Activated CD4-positive, alpha-beta T cell treated with anti-CD3 and anti-CD28 coated beads for 48 hours (primary cell): ENCODE measurements at places on chromosomes 11 and 22.
A peak's percentile ranks its signal among the peaks of the same experiment; 100 is the strongest.

DNA sequence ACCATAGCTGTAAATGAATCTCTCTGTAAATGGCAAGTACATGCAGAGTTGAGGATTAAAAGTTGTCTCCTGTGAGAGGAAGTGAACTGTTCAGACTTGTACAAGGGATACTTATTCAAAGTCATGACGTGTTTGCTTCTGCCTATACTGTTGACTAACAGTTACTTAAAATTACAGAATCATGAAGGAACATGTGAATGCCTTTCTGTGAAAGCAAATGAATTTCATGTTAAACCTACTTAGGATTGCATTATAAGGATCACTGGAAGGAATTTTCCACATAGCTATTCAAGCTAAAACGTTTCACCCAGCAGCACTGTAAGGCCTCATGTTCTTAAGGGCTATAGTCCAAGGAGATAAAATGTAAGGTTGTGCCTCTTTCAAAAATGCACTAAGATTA is 93.4 kb upstream of the BIRC3 start:
- no peak for DNase-seq

DNA sequence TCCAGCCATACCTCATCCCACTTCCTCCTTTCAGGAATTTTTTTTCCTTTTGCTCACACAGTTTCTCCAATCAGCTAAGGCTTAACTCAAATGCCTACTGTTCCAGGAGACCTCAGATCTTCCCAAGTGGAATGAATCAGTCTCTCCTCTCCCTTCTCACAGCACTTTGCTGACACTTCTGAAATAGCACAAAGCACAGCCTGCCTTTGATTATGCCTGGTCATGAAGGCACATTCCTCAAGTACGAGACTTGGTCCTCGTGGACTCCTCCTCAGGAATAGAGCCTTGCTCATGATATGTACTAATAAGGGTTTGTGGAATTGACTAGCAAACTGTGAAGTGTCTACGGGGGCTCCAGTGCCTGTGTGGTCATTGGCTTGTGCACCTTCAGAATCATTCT is 176.7 kb upstream of the TENM4 start:
- DNase-seq = no peak

DNA sequence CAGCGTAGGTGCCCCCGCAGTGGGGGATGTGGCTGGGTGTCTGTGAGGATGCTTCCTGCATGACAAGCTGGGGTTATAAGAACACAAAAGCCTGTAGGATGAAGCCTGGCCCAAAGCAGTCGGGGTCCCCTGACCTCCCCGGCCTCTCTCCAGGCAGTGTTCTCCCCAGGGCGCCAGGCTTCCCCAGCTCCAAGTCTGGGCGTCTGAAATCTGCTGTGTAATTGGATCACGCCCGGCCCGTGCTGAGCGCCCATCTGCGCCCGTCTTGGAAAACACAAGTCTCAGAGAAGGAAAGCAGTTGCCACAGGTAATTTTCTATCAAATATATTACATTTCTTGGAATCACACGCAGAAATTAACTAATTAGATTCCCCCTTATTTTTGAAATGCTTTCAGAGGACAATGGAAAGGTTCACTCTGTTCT is 233.3 kb downstream of the CTTN start:
- DNase-seq = no peak

- no peak for DNase-seq
These were observed 65.3 kb downstream of the PRDM11 start for GRCh38 chr11:45211732-45212131.

DNA sequence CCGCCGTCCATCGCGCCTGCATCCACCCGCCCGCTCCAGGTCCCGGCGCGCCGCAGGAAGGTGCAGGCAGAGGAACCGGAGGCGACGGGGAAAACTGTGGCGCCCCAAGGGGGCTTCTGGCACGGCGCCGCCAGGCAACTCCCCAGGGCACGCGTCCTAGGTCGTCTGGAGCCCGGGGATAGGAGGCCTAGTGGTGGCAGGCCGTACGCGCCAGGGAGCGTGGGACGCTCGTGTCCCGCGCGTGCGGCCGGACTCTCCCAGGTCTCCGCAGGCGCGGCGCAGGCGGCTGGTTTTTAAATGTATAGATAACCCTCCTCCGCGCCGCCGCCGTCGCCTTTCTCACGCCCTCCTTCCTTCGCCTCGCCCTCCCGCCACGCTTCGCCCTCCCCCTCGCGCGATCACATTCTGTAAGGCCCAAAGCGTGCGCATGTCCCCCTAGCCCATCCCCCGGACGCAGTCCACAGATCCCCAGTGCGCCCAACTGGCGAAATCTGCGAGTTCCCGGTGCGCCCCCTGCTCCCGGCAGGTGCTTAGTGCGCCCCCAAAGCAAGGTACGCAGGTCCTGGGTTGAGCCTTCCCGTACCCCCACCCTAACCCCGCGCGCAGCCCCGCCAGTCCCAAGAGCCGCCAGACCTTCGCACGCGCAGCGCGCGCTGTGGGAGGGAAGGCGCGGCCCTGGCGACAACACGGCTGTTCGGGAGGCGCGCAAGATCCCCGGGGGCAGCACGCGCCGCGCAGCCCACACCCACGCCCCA is at the start of gene ASCL2:
ASCL2 (minus strand) TSS at position 267 of the 755 bp plus-strand sequence; CDS start at position 11, 256 bp downstream.
- peak; percentile 22 for DNase-seq

DNA sequence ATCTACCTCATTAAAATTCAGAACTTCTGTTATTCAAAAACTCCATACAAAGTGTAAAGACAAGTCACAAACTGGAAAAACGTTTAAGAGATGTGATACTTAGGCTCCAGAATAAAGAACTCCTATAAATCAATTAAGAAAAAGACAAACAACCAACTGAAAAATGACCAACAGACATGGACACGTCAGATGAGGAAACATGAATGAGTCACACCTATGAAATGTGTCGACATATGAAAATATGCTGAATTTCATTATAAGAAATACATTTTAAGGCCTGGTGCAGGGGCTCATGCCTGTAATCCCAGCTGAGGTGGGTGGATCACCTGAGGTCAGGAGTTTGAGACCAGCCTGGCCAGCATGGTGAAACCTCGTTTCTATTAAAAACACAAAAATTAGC is 78.7 kb downstream of the ENTHD1 start:
- DNase-seq = no peak

DNA sequence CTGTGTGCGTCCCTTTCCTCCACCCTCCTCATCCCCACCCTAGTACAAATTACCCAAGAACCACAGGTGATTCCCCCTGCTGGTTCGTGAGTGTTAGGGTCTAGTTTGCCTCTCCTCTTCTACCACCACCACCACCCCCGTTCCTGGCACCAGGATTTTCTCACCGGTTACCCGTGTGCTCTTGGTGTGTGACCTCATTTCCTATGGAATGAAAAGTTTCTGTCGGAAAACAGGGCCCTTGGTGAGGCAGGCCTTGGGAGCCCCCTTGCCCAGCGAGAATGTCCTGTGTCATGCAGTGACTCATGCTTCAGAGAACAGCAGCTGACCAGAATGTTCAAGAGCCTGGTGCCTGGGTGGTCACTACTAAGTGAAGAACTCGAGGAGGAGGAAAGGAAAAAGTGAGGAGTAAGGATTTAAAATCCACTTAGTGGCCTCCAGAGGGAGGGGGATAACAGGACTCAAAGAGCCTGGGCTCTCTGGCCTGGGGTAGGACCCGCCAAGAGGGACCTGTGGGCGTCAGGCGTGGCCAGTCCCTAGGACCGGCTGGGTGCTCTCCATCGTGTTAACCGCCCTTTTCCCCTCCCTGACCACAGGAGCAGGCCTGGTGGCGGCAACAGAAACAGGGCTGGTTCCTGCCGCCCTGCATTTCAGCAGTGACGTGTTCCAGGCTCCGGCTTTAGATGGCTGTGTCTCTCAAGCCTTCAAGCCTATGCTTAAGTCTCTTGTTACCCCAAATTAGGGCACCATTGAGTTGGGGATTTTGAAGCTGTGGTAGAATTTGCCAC is 30.2 kb downstream of the C22orf31 start:
- no peak for DNase-seq

GRCh38 chr11:113977701-113978100 is 2.8 kb downstream of the HTR3A start:
- no peak for DNase-seq

DNA sequence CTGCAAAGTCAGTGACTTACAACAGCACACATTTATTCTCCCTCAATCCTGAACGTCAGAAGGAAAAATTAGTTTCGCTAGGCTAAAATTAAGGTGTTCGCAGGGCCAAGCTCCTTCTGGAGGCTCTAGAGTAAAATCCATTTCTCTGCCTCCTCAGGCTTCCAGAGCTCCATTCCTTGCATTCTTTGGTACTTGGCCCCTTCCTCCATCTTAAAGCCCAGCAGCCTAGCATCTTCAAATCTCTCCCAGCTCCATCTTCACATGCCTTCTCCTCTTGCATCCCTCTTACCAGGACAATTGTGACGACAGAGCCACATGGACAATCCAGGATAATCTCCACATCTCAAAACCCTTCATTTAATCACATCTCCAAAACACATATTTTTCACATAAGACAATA is 165.0 kb downstream of the GRIA4 start:
- no peak for DNase-seq

GRCh38 chr22:38468443-38469305 is 778 bp downstream of the KDELR3 start:
- DNase-seq = no peak

- peak; percentile 87 for DNase-seq
These were observed 5.5 kb upstream of the NFAM1 start for GRCh38 chr22:42437488-42438292.

GRCh38 chr11:73170140-73170539 is 28.0 kb upstream of the FCHSD2 start:
- no peak for DNase-seq

DNA sequence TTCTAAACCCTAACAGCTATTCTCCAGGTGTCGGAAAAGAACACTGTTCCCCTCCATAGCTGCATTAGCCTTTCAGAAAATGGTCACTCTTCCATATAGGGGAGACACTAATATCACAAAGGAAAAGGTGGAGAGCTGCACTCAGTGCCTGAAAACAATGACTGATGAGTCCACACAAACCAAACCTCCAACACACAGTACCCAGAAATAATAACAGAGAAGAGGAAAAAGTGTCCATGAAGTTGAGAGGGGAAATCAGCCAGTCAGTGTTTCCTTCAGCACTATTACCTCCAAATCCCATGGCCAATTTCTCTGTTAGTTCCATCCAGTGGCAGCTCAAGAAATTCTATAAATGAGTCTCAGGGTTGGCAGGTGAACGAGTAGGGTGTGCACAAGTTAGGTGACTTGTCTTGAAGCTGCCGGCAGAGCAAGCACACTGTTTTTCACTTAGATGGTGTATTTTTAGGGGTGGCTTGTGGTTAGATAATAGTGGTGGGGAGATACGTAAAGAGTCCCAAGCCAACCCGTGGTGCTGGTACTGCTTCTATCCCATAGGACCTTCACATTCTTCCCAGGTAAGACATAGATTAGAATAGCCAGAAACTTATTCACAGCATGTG is 84.5 kb upstream of the CHRM4 start:
- no peak for DNase-seq

DNA sequence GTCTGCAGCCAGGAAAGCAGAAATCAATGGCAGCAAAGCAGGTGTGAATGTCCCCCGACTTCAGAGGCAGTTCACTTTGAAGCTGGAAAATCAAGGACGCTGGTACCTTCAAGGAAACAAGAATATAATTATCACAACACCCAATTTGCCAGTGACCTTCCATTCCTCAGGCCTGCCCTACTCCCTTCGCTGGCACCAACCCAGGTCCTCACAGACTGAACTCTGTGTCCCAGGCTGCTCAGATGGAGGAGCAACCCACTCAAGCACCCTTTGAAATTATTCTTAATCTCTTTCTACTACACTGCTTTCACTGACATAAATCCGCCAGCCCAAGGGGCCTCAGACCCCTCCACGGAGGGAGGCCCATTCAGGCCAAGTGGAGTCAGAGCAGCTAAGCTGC is 64.7 kb upstream of the WT1 start:
- DNase-seq = no peak

- DNase-seq = no peak
These were observed 10.7 kb downstream of the LMO1 start for GRCh38 chr11:8252946-8253345.

- no peak for DNase-seq
These were observed 35.4 kb upstream of the CYB5R3 start for GRCh38 chr22:42684462-42685195.

DNA sequence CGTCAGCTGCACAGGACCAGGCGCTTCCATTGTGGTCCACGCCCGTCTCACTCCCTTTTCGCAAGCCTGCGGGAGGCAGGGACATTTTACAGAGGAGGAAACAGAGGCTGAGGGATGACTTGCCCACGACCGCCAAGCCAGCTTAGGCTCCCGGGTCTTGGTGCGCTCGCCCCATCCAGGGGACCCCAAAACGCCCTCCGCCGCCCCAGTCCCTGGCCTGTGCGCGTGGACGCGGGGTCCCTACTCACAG is 300 bp downstream of the WNT11 start:
- DNase-seq = no peak

DNA sequence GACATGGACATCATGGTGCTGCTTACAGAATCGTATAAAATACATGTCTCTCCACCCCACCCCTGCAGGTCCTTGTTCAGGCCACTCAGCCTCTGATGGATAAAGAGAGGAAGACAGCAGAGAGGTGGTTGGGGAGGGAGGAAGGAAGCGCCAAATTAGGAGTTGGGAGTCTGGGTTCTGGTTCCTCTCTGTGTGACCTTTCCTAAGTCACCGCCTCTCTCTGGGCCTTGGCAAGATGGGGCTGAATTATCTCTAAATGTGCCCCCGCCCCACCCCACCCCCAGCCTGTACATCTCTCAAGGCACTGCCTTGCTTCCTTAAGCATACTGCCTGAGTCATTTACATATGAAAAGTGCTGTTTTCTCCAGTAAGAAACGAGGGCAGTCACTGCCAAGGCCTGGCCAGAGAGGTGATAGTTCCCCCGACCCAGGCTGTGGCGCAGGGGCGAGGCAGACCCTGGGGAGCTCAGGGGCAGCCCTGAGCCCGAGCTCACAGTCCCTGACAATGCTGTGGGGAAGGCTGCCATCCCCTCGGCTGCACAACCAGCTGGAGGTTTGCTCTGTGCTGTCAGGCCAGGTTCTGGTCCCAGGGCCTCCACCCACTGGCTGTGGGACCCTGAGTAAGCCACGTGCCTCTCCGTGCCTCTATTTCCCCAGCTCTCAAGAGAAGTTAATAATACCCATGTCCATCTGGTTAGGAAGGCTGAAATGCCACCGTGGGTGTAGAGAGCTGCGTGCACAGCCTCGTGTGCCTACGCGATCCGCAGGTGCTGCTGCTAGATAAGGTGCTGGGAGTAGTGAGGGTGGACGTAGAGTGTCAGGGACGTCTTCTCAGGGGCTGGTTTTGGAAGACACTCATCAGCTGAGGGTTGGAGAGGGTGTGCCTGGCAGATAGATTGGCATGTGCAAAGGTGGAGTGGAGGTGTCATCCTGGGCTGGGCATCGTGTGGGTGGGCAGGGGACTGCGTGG is 55.3 kb downstream of the CACNA1I start:
- no peak for DNase-seq

DNA sequence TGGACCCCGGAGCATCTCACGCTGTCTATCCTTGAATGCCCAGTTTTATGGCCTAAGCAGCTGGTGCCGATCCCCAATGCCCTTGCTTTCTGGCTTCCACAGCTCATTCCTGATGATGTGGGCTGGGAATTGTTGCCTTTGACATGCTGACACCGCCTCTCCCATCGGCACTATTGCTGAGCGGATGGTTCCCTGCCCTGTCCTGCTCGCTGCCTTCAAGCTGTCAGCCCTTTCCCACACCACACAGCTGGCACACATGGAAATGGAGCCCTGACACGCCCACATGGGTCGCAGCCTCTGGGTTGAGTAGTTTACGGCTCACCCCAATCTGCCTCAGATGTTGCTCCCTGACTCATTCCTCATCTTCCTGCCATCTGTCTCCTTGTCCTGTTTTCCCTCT is 110.2 kb upstream of the SESN3 start:
- DNase-seq = no peak
